ENCODE measurements at places on chromosomes 5 and 9.

GRCh38 chr9:126985870-126986498 is 71.4 kb downstream of the RALGPS1 start:
- no peak for DNase-seq

DNA sequence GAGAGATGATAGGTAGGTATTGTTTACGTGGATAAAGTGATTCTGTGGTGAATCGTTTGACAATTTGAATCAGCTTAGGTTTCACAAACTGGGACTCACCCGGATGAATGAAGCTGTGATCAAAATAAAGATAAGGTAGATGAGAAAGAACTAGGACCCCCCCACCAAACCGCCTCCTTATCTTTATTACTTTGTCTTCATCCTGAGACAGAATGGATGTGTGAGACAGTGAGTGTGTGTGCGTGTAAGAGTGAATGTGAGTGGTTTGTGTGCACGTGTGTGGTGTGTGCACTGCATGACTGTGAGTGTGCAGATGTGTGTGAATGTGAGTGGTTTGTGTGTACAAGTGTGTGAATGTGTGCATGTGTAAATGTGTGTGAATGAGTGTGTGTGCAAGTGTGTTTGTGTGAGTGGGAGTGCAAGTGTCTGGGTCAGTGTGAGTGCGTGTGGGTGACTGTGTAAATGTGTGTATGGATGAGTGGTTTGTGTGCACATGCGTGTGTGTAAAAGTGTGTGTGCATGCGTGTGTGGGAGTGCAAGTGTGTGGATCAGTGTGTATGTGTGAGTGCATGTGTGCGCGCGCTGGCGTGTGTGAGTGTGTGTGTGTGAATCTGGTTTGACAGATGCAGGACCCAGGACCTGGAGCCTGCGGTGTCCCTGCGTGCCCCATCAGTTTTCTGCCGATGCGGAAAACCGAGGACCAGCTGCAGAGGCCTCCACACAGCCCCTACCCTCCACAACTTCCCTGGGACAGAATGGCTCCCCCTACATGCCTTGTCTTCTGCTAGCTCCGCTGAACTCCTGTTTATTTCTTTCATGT is 11.4 kb upstream of the ENG start:
- DNase-seq = no peak

DNA sequence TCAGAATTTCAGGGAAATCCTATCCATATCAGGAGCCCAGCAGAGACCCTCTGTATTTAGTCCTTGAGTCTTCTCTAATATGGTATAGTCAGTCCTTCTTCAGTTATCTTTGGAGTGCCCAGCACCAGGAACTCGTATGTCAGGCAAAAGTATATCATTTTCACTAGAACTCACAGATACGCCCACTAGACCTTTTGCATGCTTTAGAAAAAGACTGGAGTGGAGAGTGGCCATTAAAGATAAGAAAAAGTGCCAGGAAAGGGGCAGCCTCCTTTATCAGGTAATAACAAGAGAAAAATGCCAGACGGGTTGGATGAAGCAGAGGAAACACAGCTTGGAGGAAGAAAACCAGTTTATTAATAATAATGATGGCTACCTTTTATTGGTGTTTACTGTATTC is 63.5 kb downstream of the GPR21 start:
- DNase-seq = no peak

DNA sequence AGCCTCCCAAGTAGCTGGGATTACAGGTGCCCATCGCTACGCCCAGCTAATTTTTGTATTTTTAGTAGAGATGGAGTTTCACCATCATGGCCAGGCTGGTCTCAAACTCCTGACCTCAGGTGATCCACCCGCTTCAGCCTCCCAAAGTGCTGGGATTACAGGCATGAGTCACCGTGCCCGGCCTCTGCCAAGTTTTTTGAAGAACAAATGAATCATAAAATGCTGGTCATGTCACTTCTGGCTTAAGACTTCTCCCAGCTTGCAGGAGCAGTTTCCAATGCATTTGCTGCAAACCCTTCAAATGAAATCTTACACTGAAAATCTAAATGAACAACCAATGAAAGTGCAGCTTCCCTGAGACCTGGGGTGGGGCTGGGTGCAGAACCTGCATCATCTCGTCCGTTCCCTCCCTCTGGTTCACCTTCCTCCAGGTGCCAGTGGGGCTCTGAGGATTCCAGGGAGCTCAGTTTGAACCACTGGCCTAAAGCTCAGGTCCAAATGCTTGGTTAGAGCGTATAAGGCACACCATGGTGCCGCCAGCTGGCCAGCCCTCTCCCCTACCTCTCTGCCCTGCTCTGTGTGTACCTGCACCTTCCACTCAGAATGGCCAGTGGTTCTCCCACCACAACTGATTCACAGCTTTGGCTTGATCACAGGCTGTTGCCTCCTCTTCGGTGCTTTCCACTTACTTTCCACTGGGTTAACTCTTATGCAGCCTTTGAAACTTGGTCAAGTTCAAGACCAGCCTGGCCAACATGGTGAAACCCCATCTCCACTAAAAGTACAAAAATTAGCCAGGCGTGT is 39.8 kb upstream of the FUBP3 start:
- DNase-seq = no peak

DNA sequence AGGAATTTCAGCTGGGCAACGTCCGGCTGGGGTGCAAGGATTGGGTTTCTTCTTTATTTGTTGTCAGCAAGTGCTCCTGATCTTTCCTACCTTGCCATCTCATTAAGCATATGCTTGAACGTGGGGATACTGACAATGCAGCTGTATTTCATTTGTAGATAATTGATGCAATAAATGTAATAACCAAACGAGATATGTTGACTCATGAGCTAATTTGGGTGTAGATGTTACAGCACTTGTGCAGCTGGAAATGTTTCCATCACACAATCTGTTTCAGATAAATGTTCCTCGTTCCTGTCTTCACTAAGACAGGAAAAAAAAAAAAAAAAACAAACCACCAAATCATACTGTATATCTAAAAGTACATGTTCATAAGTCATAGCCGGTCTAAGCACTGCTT is 123.8 kb downstream of the DMRT2 start:
- DNase-seq = no peak

All from H7 (cell line).